ENCODE measurements at places on chromosomes 3 and 15. TPM values are rescaled to one million over a fixed set of nuclear protein-coding genes. Genes with fewer than 3 reads are reported as not detected.

The AKAP13 gene
- total RNA-seq: 292 TPM

DNA sequence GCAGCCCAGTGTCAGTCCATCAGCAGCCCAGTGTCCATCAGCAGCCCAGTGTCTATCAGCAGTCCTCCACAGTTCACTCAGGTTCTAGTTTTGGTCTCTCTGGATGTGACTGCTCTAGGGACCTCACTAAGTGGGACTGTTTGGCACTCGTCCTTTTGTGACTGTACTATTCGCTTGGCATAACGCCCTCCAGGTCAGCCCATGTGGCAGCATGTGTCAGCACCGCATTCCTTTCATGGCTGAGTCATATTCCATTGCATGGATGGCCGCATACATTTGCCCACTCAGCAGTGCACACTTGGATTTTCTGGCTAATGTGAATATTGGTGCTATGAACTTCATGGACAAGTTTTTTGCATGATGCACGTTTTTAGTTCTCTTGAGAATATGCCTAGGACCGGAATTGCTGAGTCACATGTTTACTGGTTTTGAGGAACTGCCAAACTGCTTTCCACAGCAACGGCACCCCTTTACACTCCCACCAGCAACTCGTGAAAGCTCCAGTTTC lies 16.4 kb downstream of the CHST13 start:
- no peak for DNase-seq

GRCh38 chr15:39429898-39430357 lies 151.0 kb upstream of the THBS1 start:
- no peak for DNase-seq

DNA sequence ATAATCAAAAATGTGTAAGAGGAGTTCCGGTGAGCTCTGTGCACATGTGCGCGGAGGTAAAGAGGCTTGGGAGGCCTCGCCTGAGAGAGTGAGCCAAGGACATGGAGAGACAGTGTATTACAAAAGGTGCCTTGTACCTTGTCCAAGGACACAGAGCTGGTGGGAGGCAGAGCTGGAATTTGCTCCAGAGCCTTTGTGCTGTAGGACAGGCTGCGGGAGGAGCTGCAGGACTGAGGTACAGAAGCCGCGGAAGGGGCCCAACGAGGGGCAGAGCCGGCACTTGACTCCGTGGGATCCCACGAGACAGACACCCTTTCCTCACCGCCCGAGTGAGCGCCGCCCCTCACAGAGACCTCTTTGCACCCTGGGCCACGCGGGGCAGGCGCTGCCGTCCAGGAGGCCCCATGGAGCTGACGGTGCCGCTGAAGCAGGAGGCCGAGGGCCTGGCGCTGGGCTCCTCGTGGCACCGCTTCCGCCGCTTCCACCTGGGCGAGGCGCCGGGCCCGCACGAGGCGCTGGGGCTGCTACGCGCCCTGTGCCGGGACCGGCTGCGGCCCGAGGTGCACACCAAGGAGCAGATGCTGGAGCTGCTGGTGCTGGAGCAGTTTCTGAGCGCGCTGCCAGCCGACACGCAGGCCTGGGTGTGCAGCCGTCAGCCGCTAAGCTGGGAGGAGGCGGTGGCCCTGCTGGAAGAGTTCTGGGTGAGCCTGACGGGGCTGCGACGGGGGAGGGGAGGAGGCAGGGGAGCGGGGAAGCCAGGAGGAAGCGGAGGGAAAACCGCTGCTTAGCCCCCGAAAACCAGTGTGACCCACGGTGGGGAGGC lies 68.7 kb downstream of the SLTM start:
- DNase-seq: peak; percentile 72

- no peak for DNase-seq
Measured at GRCh38 chr15:100255644-100256043, 86.1 kb downstream of the ADAMTS17 start.

Measured in Right ventricle myocardium inferior (tissue), 1 donor.